CD14-positive monocyte (primary cell): ENCODE measurements at places on chromosomes 16 and 17.

DNA sequence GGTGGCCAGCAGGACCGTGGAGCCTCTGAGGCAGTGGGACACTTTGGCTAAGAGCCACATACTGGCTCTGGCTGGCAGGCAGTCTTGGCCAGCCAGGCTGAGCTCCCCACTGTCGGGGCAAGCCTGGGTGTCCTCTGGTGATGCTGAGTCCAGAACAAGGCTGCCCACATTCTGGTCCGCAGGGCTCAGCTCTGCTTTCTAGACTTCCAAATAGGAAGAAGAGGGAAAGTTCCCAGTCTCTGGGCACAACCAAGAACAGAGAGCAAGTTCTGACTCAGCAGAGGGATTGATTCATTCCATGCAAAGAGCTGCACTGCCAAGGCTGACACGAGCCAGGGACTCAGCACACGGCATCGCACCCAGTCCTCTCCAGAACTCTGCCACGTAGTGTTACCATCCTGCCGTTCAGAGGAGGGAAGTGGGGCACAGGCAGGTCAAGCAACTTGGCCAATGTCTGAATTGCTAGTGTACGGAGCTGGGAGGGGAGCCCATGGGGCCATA is 58.9 kb downstream of the NOS2 start:
- DNase-seq: no peak

DNA sequence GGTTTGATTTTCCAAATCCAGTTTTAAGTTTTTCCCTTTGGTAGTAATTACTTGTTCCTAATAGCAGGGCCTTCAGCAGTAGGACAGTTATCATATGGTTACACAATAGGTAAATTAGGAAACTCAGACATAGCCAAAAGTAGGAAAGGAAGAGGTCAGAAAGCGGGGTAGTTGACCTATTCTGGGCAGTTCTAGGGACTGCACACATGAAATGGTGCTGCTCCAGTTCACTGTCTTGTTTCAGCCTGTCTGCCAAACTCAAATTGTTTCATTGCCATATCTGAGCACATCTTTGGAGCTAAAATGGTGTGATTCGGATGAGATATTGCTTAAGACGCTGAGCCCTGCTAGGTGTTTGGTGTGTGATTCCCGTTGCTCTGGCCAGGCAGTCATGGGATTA is 56.7 kb downstream of the TANGO6 start:
- no peak for DNase-seq

GRCh38 chr16:51002881-51003490 is 148.1 kb downstream of the SALL1 start:
- no peak for DNase-seq

GRCh38 chr17:39683295-39683939 is 4.4 kb downstream of the PGAP3 start:
- no peak for DNase-seq

DNA sequence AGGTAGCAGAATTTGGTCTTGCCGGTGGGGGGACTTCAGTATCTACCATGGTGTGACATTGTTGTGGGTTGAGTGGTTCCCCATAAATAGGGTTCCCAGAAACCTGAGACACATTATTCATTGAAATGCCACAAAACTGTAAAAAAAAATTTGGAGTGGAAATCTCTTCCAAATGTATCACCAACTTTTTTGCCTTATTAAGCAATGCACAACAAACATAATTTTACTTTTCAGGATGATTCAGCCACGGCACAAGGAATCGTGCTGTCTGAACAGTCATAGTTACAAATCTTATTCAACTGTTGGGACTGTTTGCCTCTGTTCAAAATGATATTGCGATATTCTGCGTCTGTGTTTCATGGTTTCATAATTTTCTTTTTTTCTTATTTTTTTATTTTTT is 181.2 kb downstream of the NTN1 start:
- no peak for DNase-seq

DNA sequence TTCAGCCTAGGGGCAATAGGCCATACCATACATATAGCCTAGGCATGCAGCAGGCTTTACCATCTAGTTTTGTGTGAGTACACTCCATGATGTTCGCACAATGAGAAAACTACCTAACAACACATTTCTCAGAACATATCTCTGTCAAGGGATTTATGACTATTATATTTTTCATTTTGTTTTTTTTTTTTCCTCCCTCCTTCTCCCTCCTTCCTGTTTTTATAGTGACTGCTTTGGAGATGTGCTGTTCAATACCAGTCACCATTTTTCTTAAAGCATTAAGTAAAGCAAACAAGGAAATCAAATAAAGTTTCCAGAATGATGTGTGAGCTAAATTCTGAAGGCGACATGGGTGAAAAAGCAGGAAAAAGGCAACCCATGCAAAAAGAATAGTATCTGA is 194.6 kb downstream of the STX8 start:
- DNase-seq: no peak

GRCh38 chr16:11105038-11105903 is 150.7 kb downstream of the SOCS1 start:
- DNase-seq: peak; percentile 82

GRCh38 chr17:81553616-81554181 is 1.5 kb upstream of the FAAP100 start:
- DNase-seq: peak; percentile 46

- no peak for DNase-seq
Measured at GRCh38 chr16:75787440-75787839, 61.1 kb upstream of the CPHXL start.

DNA sequence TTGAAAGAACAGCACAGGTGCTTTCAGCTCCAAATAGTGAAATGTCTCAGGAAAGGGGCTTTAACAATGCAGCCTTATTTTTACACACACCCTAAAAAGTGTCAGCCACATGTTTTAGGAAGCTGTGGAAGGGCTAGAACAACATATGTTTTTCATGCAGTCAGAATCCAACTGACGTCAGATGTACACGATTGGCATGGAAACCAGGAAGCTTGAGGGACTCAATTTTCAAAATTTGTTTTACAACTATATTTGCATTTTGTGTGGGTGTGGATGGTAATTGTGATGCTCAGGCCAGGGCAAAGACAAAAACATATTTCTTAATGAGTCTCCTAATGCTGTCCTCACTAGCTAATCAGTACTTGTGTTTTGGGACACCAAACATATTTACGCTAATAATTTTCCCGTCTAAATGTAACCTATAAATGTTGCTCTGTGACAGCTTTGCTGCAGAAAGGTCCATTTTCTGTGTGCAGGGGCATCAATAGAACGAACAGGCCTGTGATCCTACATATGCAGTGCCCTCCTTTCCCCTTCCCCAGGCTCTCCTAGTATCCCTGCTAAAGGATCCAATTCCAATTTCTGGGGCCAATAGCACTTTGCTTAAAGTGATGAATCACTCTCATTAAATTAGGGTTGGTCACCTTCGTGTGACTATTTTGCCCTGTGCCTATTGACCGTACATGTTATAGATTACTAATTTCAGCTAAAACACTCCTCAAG is 434.0 kb upstream of the CDH5 start:
- DNase-seq: no peak

DNA sequence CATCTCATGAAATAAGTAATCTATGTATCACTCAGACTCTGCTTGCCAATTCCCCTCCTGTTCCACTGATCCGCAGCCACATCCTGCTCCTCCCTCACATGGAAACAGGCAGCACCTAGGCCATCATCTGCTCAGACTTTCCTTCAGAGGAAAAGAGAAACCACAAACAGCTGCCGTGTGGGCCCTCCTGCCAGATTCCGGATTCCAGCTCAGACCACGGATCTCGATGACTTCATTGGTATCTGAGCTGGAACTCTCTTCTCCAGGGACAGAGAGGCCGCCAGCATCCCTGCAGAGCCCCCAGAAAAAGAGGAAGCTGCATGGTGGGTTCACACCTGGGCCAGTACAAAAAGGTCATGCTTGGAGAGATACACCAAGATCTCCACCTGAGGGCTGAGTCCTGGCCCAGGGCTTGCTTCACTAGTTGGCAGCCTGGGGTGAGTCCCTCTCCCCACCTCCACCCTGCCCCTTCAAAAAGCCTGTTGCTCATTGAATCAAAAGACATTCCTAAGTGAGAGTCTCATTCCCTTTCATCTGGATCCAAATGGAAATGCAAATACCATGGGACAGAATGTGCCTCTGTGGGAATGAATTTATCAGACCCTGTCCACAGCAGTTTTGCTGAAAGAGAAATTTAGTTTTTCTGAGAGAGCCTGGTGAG is 47.2 kb downstream of the HOXB1 start:
- DNase-seq: no peak

DNA sequence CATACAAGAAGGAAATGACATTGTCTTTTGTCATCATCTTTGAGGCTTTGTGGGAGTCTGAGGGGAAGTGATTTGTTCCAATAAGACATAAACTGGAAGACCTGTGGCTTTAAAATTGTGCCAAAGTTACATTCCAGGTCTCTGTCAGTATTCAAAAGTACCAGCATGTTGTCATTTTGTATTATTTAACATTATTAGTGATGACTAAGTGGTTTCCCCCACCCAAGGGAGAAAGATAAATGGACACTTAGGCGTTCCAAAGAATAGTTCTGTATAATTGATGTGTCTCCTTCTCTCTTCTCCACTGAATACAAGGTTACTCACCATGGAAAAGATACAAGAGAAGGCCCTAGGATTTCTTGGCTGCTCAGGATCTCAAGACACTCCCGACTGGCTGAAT is 3.8 kb downstream of the CFAP97D1 start:
- no peak for DNase-seq

GRCh38 chr16:27758544-27758943 is 208.6 kb downstream of the KATNIP start:
- no peak for DNase-seq

- no peak for DNase-seq
Measured at GRCh38 chr16:2008009-2008526, 1.6 kb downstream of the ZNF598 start.

DNA sequence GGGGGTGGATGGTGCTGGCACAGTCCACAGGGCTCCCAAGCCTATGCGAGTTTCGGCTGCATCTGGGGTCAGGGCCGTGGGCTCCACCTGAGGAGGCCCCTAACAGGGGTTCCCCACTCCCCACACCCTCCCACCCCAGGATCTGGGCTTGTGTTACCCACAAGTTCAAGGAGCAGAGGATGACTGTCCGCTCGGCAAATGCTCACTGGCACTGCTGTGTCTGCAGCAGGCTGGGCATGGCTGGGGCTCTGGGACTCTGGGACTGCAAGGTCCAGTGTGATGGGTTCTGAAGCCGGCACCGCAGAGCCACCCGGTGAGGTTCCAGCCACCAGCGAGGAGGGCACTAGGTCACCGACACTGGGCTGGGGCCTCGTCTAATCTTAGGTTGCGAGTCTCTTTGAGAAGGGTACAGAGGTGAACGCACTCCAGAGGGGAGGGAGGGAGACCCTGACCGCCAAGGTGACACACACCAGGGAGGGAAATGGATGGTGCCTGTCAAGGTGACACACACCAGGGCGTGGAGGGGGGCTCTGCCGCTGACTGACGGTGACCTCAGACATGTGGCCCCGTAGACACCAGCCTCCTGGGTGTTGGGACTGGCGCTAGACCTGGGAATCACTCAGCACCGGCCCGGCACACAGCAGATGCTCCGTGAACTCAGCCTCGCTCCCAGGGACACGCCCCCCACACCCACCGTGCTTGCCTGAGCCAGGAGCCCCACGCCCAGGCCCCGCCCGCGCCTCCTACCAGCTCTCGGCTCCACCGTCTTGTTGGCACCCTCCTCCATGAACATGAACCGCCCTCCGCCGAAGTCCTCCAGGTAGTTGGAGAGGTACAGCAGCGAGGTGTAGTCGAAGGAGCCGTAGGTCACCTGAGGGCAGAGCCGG is 20.5 kb upstream of the HEXD start:
- DNase-seq: no peak
